ENCODE measurements at places on chromosomes 7 and 10.

- DNase-seq = no peak
- no peak overlapping the region for H3K4me3 ChIP-seq
- H3K4me1 ChIP-seq = no peaks in the 10 kb centered on the region
- H3K36me3 ChIP-seq = no peaks in the 10 kb centered on the region
- no peak overlapping the region for H3K27ac ChIP-seq
Measured at GRCh38 chr7:84181628-84182027, 13.0 kb downstream of the SEMA3A start.

GRCh38 chr10:125029584-125030242 lies 87.8 kb downstream of the ZRANB1 start:
- DNase-seq = no peak
- H3K27me3 ChIP-seq = no peaks in the 10 kb centered on the region
- no peaks in the 10 kb centered on the region for H3K36me3 ChIP-seq
- no peak overlapping the region for H3K27ac ChIP-seq
- no peak overlapping the region for H3K4me3 ChIP-seq

DNA sequence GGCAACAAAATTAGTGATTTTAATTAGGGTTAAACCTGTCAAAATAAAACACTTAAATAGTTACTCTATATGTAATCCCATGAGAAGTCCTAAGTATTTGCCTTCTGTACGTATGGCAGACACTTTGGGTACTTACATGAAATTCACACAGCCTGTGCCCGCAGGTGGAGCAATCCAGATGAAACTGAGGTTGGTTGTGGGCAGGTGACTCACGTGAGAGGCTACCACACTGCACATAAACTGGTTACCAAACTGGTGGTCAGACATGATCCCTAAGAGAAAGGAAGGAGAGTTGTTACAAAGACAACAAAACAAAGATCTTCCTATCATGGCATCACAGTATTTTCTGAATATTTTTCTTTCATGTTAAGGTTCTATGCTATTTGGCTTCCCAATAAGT lies 156.1 kb downstream of the RELN start:
- no peaks in the 10 kb centered on the region for H3K27me3 ChIP-seq
- H3K4me1 ChIP-seq = no peaks in the 10 kb centered on the region
- H3K36me3 ChIP-seq = no peaks in the 10 kb centered on the region
- DNase-seq = no peak

DNA sequence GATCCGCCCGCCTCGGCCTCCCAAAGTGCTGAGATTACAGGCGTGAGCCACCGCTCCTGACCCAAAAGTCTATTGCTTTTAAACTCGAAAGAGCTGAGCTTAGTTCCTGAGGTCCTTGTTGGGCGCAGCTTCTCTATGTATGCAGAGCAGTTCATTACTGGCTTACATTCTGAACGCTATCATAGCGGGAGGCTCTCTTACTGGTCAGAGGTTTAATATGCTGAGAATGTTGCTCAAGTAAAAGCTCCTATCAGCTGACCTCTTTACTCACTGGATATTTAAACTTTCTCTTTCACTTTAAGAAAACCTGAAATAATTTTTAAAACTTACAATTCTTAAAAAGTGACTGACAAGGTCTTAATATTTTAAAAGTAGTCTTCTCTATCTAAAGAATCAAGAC lies 160.8 kb upstream of the WNT16 start:
- DNase-seq = no peak
- no peaks in the 10 kb centered on the region for H3K27me3 ChIP-seq
- no peaks in the 10 kb centered on the region for H3K36me3 ChIP-seq
- H3K4me1 ChIP-seq = no peaks in the 10 kb centered on the region
- H3K27ac ChIP-seq = no peak overlapping the region

DNA sequence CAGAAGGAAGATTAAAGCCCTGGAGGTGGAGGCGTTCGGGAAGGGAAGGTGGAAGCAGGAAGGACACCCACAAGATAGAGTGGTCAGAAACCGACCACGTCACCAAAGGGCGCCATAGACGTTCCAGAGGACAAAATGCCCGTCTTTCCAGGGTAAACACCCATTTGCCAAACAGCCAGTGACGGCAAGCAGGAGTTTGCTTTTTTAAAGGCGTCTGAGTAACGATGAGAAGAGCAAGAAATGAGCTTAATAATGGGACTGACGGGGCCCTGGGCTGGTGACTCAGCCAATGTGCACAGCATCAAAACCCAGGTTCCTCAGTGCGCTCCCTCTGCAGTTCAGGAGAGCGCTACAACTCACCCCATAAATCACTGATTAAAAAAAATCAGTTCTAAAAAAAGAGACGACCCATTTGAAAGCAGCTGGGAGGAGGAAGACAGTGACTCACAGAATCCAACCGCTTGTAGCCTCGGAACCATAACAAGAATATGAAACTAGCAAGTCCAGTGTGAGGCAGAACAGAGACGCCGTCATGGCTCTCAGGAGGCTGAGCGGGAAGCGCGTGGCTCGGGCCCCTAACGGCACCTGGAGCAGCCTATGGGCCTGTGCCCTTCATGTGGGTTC lies 5.9 kb downstream of the DIP2C start:
- H3K27me3 ChIP-seq = no peaks in the 10 kb centered on the region
- H3K4me1 ChIP-seq = peaks cover 3% of the 10 kb centered on the region
- H3K36me3 ChIP-seq = no peaks in the 10 kb centered on the region
- no peak overlapping the region for H3K27ac ChIP-seq
- DNase-seq = no peak

GRCh38 chr7:86748843-86749719 lies 105.4 kb downstream of the GRM3 start:
- no peak for DNase-seq
- no peak overlapping the region for H3K27ac ChIP-seq
- H3K4me1 ChIP-seq = no peaks in the 10 kb centered on the region
- H3K36me3 ChIP-seq = no peaks in the 10 kb centered on the region
- H3K27me3 ChIP-seq = no peaks in the 10 kb centered on the region

GRCh38 chr10:118983263-118983662 lies 46.3 kb upstream of the NANOS1 start:
- H3K27ac ChIP-seq = no peak overlapping the region
- no peak overlapping the region for H3K4me3 ChIP-seq
- no peaks in the 10 kb centered on the region for H3K4me1 ChIP-seq
- no peaks in the 10 kb centered on the region for H3K36me3 ChIP-seq
- no peak for DNase-seq

DNA sequence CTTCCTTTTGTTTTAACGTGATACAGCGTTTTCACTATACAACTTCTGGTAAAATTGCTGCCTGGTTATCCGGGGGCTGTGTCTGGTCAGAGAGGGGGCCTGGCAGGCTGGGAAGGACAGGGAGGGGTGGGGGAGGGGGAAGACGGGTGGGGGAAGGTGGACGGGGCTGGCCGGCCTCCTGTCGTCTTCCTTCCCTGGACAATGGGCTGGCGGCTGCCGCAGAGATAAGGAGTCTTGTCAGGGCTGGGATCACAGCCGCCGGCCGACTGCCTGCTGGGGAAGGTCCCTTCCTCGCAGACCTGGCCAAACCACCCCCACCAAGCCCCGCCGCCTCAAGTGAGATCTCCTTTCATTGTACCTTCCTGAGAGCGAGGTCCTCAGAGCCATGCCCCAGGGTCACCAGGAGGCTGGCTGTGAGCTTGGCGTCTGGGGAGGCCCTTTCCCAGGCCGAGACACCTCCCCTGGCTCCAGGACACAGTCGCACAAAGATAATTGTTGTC lies 151.2 kb upstream of the TNRC18 start:
- H3K36me3 ChIP-seq = no peaks in the 10 kb centered on the region
- peak overlapping the region; percentile 18 for H3K4me3 ChIP-seq
- DNase-seq = no peak
- no peaks in the 10 kb centered on the region for H3K4me1 ChIP-seq

DNA sequence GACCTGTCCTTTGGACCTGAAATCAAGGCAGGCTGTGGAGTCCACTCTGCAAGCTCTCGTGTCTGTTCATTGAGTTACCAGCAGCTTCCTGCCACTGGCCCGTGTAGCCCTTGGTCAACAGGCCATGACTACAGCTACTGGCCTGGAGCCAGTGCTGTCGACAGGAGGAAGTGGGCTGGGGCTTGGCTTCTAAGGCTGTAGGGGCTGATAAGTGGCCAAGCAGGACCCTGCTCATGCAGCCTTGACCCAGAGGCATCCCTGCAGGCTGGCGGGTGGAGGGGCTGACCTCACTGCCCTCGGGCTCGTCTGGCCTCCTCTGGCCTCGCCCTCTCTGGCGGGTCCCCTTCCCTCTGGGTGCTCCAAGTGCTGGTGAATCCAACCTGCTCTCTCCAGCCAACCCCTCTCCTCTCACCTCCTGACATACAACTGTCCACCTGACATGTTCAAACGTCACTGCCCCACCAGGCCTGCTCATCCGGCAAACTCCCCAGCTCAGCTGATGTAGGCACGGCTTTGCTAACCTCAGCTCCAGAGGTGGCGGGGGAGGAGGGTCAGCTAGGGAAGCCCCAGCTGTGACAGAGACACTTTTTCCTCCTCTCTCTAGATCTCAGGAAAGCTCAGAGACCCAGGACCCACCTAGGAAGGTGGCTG lies 188.6 kb upstream of the LYZL2 start:
- no peak overlapping the region for H3K4me3 ChIP-seq
- peak overlapping the region; percentile 61 for H3K27ac ChIP-seq
- H3K36me3 ChIP-seq = no peaks in the 10 kb centered on the region
- no peak for DNase-seq

GRCh38 chr7:122397381-122397780 lies 92.8 kb upstream of the FEZF1 start:
- no peak overlapping the region for H3K4me3 ChIP-seq
- DNase-seq = no peak
- H3K27ac ChIP-seq = no peak overlapping the region
- no peaks in the 10 kb centered on the region for H3K4me1 ChIP-seq
- H3K27me3 ChIP-seq = no peaks in the 10 kb centered on the region

DNA sequence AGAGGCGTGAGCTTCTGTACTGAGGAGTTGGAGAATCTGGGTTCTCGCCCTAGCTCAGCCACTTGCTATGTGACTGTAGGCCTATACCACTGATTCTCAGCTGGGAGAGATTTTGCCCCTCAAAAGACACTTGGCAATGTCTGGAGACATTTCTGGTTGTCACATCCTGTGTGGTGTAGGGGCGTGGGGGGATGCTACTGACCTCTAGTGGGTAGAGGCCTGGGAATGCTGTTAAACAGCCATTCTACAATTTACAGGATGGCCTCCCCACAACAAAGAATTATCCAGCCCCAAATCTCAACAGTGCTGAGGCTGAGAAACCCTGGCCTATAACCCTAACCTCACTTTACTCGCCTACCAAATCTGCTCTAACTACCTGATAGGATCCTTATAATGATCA lies 58.8 kb upstream of the GAD2 start:
- no peaks in the 10 kb centered on the region for H3K36me3 ChIP-seq
- no peak for DNase-seq
- H3K4me1 ChIP-seq = no peaks in the 10 kb centered on the region
- H3K27me3 ChIP-seq = no peaks in the 10 kb centered on the region
- no peak overlapping the region for H3K27ac ChIP-seq

DNA sequence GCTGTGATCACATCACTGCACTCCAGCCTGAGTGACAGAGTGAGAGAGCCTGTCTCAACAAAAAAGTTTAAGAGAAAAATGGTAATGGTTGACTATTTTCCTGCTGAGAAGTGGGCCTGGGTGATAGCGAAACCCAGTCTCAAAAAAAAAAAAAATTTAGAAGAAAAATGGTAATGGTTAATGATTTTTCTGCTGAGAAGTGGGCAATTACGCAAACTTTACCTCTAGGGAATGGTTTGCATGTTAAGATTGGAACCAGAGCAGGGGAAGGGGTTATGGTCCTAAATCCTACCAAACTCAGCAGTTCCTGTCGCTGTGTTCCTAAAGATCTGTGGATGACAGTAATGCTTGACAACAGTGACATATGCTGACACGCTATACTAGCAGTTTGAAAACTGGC lies 130.5 kb upstream of the RHEB start:
- H3K36me3 ChIP-seq = no peaks in the 10 kb centered on the region
- DNase-seq = no peak
- H3K4me1 ChIP-seq = no peaks in the 10 kb centered on the region
- no peaks in the 10 kb centered on the region for H3K27me3 ChIP-seq
- peak overlapping the region; percentile 65 for H3K27ac ChIP-seq

GRCh38 chr7:157309988-157310668 lies 26.7 kb upstream of the DNAJB6 start:
- no peak overlapping the region for H3K4me3 ChIP-seq
- peak overlapping the region; percentile 93 for H3K27ac ChIP-seq
- DNase-seq = peak; percentile 80
- no peaks in the 10 kb centered on the region for H3K27me3 ChIP-seq

GRCh38 chr7:101161692-101162471 lies 3.5 kb downstream of the VGF start:
- H3K4me3 ChIP-seq = no peak overlapping the region
- H3K4me1 ChIP-seq = peaks cover 16% of the 10 kb centered on the region
- no peak for DNase-seq
- H3K27me3 ChIP-seq = peaks cover 16% of the 10 kb centered on the region
- H3K36me3 ChIP-seq = no peaks in the 10 kb centered on the region

DNA sequence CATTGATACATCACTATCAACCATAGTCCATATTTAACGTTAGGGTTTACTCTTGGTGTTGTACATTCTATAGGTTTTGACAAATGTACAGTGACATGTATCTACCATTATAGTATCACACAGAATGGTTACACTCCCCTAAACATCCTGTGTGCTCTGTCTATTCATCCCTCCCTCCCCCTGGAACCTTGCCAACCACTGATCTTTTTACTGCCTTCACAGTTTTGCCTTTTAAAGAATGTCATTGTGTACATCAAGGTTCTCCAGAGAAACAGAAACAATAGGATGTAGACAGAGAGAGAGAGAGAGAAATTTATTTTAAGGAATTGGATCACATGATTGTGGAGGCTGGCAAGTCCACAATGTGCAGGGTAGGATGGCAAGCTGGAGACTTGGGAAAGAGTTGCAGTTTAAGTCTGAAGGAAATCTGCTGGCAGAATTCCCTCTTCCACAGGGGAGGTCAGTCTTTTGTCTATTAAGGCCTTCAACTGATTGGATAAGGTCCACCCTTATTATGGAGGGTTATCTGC lies 45.1 kb upstream of the CCNJ start:
- no peaks in the 10 kb centered on the region for H3K4me1 ChIP-seq
- H3K36me3 ChIP-seq = no peaks in the 10 kb centered on the region
- no peak overlapping the region for H3K27ac ChIP-seq
- H3K27me3 ChIP-seq = no peaks in the 10 kb centered on the region
- H3K4me3 ChIP-seq = no peak overlapping the region

GRCh38 chr10:69367469-69367868 lies 49.2 kb downstream of the TACR2 start:
- H3K27me3 ChIP-seq = no peaks in the 10 kb centered on the region
- no peaks in the 10 kb centered on the region for H3K4me1 ChIP-seq
- no peak for DNase-seq
- no peaks in the 10 kb centered on the region for H3K36me3 ChIP-seq

GRCh38 chr7:148828965-148829364 lies 55.1 kb downstream of the EZH2 start:
- H3K36me3 ChIP-seq = peaks cover 4% of the 10 kb centered on the region
- no peaks in the 10 kb centered on the region for H3K27me3 ChIP-seq
- no peak overlapping the region for H3K27ac ChIP-seq
- H3K4me3 ChIP-seq = no peak overlapping the region
- H3K4me1 ChIP-seq = no peaks in the 10 kb centered on the region
- DNase-seq = no peak

DNA sequence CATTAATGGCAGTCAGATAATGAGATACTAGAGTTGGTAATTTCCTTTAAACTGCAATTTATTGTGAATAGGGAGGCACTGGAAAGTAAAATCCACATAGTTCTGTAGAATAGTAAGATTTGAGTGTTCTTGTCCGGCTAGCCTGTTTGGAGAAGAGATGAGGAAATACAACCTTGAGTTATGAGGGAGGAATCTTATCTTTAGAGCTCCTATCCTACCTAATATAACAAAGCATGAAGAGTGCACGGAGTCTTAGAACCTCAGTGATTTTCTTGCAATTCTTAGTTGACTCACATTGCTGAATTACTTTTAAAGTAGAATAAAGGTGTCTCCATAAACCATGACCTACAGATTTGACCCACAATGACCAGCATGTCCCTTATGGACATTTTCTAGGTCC lies 73.4 kb downstream of the ATAD1 start:
- no peak overlapping the region for H3K4me3 ChIP-seq
- no peak for DNase-seq
- H3K4me1 ChIP-seq = no peaks in the 10 kb centered on the region
- no peaks in the 10 kb centered on the region for H3K27me3 ChIP-seq
- no peaks in the 10 kb centered on the region for H3K36me3 ChIP-seq
